ENCODE measurements at places on chromosomes 1 and 21. TPM values are rescaled to one million over a fixed set of nuclear protein-coding genes. Genes with fewer than 3 reads are reported as not detected.

The SPATA45 gene
- total RNA-seq = not detected

The HHAT gene
- 2.4 TPM for total RNA-seq

The KCNK2 gene
- 0.33 TPM for total RNA-seq

The PFKL gene
- 73.3 TPM for total RNA-seq

The SH3D21 gene
- 2.2 TPM for total RNA-seq
